ENCODE measurements at places on chromosomes 5 and 9.

DNA sequence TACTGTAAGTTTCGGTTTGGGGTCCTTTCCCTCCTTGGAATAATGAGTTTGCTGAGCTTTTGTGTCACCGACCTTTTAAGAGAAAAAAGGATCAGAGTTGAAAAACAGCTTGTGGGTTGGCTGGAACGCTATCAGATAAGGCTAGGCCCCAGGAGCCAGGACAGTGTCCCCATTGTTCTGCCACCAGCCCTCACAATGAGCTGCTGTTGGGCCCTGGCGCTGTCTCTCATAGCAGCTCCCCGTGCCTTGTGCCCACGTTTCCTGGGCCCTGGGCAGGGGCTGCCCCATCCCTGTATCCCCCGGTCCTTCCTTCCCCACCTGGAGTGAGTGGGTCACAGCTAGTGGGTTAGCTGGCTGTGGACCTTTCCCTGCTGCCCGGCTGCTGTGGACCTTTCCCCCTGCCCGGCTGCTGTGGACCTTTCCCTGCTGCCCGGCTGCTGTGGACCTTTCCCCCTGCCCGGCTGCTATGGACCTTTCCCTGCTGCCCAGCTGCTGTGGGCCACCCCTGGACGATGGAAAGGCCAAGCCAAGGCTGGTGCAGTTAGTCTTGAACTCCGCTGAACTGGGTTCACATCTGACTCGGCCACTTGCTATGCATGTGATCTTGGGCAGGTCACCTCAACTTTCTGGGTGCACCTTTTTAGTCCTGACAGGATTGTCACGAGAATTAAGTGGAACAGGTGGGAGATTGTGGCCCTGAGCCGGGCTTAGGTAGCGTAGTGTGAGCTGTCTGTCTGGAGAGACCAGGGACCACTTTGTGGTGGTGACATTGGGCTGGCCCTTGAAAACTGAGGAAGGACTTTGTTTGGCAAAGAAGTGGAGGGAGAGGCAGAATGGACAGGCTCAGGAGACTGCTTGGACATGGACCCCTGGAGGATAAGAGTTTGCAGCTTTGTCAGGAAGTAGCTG is 99.5 kb downstream of the DAB2IP start:
- no peak for DNase-seq

DNA sequence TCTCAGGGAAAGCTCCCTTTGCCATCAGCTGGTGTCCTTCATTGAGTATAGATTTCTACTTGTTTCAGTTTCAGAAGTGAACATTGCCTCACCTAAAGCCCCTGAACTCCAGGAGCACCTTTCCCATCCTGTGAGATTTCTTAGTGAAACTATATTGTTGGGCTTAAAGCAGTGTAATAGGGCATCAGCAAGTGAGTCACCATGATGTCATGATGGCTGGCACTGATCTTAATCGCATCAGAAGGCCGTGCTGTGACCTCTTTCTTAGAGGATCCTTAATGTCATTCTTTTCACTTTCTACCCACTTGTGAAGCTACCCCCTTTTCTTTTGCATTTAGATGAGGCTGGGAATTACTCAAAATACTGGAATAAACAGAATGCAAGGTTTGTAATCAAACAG is 401.3 kb downstream of the MTRR start:
- no peak for DNase-seq

GRCh38 chr5:76641514-76642120 is 18.4 kb upstream of the F2RL2 start:
- no peak for DNase-seq

DNA sequence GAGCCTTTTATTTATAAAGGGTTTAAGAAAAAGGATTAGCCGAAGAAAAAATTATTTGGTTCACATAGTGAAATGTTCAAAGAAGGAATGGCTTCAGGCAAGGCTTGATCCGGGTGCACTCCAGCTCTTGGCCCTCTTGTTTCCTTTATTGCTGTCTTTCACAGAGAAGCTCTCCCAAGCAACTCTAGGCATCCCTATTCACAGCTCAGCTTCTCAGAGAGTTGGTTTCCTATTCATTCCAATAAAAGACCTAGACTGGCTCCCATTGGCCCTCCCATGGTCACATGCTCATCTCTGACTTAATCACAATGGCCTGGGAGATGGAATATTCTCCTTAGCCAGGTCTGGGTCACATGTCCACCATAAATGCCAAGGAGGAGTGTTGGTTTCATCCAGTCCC is 9.4 kb upstream of the FGFR4 start:
- no peak for DNase-seq

DNA sequence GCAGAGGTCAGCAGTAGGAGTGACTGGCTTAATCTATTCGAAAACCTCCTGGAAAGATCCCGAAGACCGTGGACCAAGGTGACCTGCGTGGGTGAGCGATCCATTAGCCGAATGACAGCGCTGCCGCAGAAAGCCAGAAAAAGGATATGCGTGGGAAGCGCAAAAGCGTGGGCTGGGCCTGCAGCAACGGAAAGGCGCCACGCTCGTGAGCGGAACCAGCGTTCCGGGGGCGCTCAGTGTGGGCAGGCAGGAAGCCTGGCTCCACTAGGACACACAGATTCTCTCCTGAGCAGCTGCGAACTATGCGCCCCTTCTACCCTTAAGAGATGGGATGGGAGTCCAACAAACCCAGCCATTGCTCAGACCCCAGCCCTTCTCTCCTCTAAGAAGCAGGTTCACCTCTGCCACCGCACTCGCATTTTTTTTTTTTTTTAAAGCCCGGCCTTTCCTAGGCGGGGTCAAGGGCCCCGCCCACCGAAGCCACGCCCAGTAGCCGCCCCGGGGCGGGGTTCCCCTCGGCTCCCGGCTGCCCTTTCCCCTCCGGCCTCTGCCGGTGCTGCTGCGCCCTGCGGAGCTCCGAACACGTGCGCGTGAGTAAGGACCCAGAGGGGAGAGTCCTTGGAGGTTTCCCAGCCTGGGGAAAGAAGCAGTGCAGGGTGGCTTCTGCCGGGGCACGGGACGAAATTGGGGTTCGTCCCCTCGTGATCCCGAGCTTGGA is 19.8 kb upstream of the MATR3 start:
- peak; percentile 96 for DNase-seq

- DNase-seq, result no peak
Measured at GRCh38 chr5:72353046-72353445, 32.9 kb downstream of the PTCD2 start.

DNA sequence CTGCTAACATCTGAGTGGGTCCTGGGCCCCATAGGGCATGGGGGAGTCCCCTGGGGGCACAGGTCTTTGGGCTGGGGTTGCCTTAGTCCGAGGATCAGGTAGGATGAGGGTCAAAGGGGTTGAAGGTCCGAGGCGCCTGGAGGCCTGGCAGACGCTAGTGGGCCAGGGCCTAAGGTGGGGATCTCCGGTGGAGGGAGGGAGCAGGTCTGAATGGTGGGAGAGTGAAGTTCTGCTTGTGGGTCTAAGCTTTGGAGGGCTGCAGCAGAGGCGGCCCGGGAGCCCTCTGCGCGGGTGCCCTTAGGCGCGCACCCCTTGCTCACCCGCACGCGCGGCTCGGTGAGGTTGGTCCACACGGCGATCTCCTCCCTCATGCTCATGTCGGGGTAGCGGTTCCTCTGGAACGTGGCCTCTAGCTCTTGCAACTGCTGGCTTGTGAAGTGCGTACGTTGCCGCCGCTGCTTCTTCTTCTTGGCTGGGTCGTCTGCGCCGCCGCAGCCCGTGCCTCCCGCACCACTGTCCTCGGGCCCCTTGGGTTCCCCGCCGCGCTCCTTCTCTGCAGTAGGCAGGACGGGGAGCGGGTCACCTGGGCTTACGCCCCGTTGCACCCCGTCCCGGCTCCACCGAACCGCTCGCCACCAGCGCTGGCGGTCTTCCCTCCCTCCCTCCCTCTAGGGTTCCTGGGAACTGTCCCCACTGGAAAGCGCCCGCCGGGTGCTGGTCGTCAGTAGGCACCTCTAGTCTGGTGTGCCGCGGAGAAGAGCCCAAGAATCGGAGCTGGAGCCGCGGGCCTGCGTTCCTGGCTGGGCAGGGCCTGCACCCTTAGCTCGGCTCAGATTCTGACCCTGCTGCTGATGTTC is 2.8 kb downstream of the PITX1 start:
- peak; percentile 38 for DNase-seq

DNA sequence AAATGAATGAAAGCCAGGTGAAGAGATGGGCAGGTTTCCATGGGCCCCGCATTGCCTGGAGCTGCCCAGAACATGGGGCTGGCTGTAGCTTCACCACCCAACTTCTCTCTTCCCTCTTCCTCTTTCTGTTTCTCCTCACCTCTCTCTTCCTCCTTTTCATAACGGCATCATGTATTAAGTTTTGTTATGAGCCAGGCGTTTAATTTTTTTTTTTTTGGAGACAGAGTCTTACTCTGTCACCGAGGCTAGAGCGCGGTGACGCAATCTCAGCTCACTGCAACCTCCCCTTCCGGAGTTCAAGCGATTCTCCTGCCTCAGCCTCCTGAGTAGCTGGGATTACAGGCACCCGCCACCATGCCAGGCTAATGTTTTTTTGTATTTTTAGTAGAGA is 13.0 kb upstream of the SPINK4 start:
- DNase-seq, result no peak

GRCh38 chr5:158013939-158014338 is 155.0 kb upstream of the CLINT1 start:
- DNase-seq, result peak; percentile 69

DNA sequence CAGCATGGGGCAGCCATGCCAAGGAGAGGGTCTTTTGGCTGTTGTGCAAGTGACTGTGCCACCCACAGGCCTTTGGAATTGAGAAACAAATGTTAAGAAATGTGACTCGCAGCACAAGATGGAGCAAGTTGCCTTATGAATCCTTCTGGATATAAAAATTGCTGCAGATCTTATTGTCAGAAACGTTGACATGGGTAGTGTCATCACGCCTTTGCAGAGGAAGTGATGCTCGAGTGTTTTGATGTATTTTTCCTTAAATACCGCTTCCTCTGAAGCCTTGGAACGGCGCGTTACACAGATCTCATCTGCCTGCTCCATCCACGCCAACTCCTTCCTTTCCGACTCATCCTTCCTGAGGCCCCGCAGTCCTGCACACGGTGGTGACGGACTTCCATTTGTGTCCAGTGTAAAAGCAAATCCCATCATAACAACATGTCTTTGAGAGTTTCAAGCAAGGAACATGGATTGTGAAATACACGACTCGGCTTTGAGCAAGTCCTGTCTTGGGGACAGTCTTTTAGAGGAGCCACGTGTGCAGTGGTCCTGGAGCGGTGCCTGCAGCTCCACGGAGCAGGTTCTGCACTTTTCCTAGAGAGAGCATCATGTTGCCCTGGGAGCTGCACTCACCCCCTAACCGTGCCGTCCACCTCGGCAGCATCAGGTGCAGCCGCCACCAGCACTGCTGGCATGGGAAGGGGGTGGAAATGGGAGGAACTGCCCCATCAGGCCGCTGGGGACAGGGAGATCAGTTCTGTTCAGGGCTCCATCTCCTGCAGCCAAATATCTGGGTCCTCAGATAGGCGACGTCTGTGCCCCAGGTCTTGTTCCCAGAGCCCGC is 15.1 kb downstream of the ROPN1L start:
- DNase-seq, result no peak

Data from kidney (tissue), 22 donors.